Colonic mucosa (tissue), 4 donors: ENCODE measurements at places on chromosomes 6 and 20.

GRCh38 chr6:113562248-113562647, 294.9 kb upstream of the MARCKS start:
- H3K27ac ChIP-seq: no peak overlapping the region
- H3K36me3 ChIP-seq: no peaks in the 10 kb centered on the region
- no peak for DNase-seq
- H3K27me3 ChIP-seq: no peaks in the 10 kb centered on the region
- no peak overlapping the region for H3K4me3 ChIP-seq
- H3K4me1 ChIP-seq: no peaks in the 10 kb centered on the region

DNA sequence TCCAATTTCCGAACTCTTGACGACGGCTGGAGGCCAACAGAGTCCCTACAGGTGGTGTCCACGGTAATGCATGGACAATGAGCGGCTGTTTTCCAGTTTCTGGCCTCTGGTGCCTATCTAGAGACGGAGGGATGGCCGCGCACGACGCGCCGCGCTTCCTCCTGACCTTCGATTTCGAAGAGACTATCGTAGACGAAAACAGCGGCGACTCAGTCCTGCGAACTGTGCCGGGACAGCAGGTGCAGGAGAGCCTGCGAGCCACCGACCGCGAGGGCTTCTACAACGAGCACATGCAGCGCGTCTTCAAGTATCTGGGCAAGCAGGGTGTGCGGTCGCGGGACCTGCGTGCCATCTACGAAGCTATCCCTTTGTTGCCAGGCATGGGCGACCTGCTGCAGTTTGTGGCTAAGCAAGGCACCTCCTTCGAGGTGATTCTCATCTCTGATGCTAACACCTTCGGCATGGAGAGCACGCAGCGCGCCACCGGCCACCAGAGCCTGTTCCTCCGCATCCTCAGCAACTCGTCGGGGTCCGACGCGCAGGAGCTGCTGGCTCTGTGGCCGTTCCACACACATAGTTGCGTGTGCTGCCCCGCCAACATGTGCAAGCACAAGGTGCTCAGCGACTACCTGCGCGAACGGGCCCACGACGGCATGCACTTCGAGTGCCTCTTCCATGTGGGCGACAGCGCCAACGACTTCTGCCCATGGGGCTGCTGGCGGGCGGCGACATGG, 169.4 kb downstream of the CDK19 start:
- H3K27ac ChIP-seq: no peak overlapping the region
- H3K4me3 ChIP-seq: no peak overlapping the region
- H3K36me3 ChIP-seq: no peaks in the 10 kb centered on the region

- no peaks in the 10 kb centered on the region for H3K4me1 ChIP-seq
- no peak overlapping the region for H3K4me3 ChIP-seq
- no peak overlapping the region for H3K27ac ChIP-seq
- H3K36me3 ChIP-seq: no peaks in the 10 kb centered on the region
- DNase-seq: no peak
Observed at GRCh38 chr6:255041-255750, 37.1 kb upstream of the DUSP22 start.

- H3K4me1 ChIP-seq: no peaks in the 10 kb centered on the region
- no peaks in the 10 kb centered on the region for H3K27me3 ChIP-seq
- no peaks in the 10 kb centered on the region for H3K36me3 ChIP-seq
- H3K4me3 ChIP-seq: no peak overlapping the region
- DNase-seq: no peak
Observed at GRCh38 chr6:19535351-19535750, 301.8 kb upstream of the ID4 start.

GRCh38 chr20:33176101-33176500, 8.1 kb downstream of the BPIFA2 start:
- no peaks in the 10 kb centered on the region for H3K36me3 ChIP-seq
- no peaks in the 10 kb centered on the region for H3K4me1 ChIP-seq
- no peak overlapping the region for H3K27ac ChIP-seq
- H3K4me3 ChIP-seq: no peak overlapping the region
- DNase-seq: no peak
- H3K27me3 ChIP-seq: no peaks in the 10 kb centered on the region

DNA sequence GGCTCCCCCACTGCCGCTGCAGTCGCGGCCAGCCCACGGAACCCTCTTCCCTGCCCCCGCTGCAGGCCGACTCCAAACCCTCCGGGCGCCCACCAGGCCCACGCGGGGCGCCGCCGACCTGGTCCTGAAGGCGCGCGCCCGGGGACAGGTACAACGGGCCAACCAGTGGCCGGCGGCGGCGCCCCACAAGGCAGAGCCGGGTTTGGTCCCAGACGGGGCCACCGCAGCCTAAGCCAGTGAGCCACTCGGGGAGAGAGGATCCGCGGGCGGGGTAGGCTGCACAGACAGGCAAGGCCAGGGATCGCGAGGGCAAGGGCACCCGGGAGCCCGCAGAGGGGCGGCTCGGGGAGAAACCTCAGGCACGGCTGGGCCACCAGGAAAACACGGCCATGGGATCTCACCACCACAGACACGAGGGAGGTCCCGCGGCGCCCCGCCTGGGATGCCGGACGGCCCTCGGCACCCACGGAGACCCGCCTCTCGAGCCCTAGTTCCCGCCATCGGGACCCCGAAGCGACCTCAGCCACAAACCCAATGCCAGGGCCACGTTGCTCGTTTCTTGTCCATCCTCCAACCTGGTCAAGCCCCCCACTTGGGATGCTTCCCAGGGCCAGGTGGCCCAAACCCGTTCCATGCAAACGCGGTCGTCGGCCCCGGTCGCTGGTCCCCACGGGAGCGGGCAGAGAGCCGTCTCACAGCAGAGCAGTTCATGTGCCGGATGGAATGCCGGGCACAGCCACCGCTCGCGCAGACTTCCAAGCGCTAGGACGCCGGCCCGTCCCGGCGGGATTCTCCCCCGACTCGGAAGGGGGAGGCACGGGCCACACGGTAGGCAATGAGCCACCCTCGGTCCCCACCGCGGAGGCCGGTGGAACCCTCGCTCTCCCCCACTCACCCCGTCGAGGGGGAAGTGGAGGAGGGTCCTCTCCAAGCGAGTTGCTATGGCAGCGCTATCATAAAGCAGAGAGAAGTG, 1956.6 kb upstream of the DEFB115 start:
- no peaks in the 10 kb centered on the region for H3K4me1 ChIP-seq
- no peaks in the 10 kb centered on the region for H3K36me3 ChIP-seq
- no peak overlapping the region for H3K27ac ChIP-seq
- H3K27me3 ChIP-seq: no peaks in the 10 kb centered on the region
- H3K4me3 ChIP-seq: no peak overlapping the region

DNA sequence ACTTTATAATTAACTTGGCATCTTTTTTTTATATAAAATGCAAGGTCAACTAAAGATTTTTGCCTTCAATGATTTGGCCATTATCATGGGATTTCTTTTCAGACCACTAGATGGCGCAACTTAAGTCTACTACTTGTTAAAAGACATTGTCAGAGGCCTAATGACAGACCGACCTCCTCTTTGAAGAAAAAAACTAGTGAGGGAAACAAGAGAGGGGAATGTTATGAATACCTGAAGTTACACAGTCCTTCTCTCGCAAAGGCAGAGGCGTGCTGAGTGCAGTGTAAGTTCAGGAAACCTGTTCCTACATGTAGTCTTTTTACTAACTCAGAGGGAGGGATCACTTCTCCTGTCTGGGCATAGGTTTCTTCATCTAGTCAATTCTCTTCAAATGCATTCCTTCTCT, 9.3 kb downstream of the TRAPPC3L start:
- DNase-seq: peak; percentile 27
- H3K27ac ChIP-seq: no peak overlapping the region
- H3K4me3 ChIP-seq: no peak overlapping the region
- H3K36me3 ChIP-seq: no peaks in the 10 kb centered on the region
- H3K4me1 ChIP-seq: no peaks in the 10 kb centered on the region

- no peak overlapping the region for H3K27ac ChIP-seq
- DNase-seq: no peak
- no peaks in the 10 kb centered on the region for H3K4me1 ChIP-seq
Observed at GRCh38 chr6:150048099-150048498, 20.8 kb downstream of the ULBP3 start.

GRCh38 chr6:29295181-29295585, 6.3 kb upstream of the OR14J1 start:
- no peaks in the 10 kb centered on the region for H3K4me1 ChIP-seq
- H3K36me3 ChIP-seq: no peaks in the 10 kb centered on the region
- no peaks in the 10 kb centered on the region for H3K27me3 ChIP-seq
- no peak for DNase-seq

GRCh38 chr6:5439749-5440148, 178.4 kb downstream of the FARS2 start:
- no peak for DNase-seq
- H3K4me1 ChIP-seq: no peaks in the 10 kb centered on the region
- no peak overlapping the region for H3K27ac ChIP-seq
- H3K27me3 ChIP-seq: no peaks in the 10 kb centered on the region
- H3K4me3 ChIP-seq: no peak overlapping the region

DNA sequence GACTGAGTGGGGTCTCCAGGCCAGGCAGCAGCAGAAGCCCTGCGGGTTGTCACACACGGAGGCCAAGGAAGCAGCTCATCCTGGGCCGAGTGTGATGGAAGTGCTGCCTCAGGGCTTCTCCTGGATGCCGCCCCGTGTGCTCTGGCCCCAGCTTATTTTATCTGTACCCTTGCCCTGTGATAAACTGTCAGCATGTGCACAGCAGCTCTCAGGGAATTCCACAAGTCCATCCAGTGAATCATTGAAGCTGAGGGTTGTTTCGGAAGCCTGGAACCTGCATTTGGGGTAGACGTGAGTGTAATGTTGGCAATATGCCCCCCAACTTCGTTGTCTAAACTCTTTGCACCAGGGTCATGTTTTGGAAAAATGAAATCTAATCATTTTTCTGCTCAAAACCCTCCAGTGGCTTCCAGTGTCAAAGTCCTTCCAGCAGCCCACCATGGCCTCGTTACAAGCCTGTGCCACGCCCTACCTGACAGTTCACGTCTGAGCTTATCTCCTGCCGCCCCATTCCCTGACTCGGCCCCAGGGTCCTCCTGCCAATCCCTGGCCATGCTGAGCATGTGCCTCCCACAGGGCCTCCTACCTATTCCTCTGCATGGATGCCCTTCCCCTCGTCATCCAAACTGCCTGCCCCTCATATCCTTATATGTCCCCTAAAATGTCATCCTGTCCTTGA, 168.1 kb upstream of the THBS2 start:
- no peak for DNase-seq
- H3K4me1 ChIP-seq: no peaks in the 10 kb centered on the region
- H3K27me3 ChIP-seq: no peaks in the 10 kb centered on the region
- H3K27ac ChIP-seq: no peak overlapping the region
- no peak overlapping the region for H3K4me3 ChIP-seq

DNA sequence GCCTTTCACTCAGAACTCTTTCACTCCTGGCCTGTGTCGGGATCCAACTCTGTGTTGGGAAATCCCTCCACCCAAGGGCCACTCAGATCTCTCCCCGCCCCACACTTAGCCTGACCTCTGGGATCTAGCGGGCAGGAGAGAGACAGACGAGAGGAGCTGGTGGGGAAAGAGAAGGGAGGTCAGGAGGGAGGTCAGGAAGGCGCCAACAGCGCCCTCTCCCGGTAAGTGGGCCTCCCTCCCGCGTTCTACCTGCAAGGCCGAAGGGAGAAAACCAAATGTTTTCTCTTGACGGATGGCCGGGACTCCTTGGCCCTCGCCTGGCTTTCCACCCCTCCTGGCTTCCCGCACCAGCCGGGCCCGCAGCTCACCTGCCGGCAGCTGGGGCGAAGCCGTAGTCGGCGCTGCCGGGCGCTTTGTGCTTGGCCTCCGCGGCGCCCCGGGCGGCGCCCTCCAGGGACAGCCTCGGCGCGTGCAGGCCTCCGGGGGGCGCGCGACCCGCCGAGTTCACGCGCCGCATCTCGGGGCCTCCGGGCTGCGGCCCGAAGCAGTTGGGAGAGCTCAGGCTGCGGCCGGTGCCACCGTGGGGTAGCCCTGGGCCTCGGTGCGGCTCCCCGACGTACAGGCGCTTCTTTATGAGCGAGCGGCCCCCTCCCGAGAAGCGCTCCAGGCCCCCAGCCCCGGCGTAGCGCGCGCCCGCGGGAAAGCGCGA, 38.2 kb downstream of the C6orf132 start:
- peak overlapping the region; percentile 34 for H3K27ac ChIP-seq
- H3K4me1 ChIP-seq: peaks cover 13% of the 10 kb centered on the region
- peak; percentile 59 for DNase-seq
- no peaks in the 10 kb centered on the region for H3K27me3 ChIP-seq

DNA sequence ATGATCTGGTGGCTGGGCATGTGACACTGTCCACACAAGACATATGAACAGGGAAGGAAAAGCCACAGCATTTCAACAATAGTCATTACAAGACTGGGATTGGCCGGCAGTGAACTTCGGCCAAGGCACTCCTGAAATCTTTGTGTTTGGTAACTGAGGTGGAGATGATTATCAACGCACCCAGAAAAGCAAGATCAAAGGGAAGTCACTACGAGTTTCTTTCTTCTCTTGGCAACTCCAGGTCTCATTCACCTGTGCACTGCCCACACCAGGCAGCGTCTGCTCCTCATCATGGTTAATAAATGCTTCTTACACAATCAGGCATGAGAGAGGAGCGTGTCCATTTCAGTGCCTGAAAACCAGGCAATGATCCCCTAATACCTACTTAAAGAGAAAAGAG, 20.5 kb upstream of the FOXC1 start:
- H3K36me3 ChIP-seq: no peaks in the 10 kb centered on the region
- H3K27me3 ChIP-seq: peaks cover 4% of the 10 kb centered on the region
- DNase-seq: peak; percentile 62
- no peaks in the 10 kb centered on the region for H3K4me1 ChIP-seq

- H3K27me3 ChIP-seq: no peaks in the 10 kb centered on the region
- no peak overlapping the region for H3K4me3 ChIP-seq
- H3K36me3 ChIP-seq: no peaks in the 10 kb centered on the region
- DNase-seq: no peak
- no peaks in the 10 kb centered on the region for H3K4me1 ChIP-seq
- no peak overlapping the region for H3K27ac ChIP-seq
Observed at GRCh38 chr20:46695892-46696291, 6.6 kb upstream of the TP53RK start.

- DNase-seq: no peak
- H3K27me3 ChIP-seq: no peaks in the 10 kb centered on the region
Observed at GRCh38 chr6:168385858-168386735, 54.9 kb upstream of the SMOC2 start.

DNA sequence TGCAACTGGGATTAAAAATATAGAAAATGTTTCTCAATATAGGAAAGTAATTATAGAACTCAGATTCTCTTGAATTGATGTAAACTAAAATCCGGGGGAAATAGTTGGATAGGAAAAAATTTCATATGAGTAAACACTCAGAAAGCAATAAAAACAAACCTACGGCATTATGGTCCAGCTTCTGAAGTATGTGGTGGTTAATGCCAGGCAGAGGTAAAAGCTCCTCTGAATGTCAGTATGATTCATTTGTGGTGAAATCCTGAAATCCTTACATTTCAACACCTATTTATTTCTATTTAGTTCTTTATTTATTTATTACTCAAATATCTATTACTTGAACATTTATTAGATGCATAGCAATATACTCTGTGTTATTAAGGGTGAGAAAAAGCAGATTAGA, 145.1 kb downstream of the RIMS1 start:
- no peak for DNase-seq
- no peaks in the 10 kb centered on the region for H3K4me1 ChIP-seq
- no peaks in the 10 kb centered on the region for H3K27me3 ChIP-seq
- no peak overlapping the region for H3K27ac ChIP-seq

GRCh38 chr6:30184417-30185031, 21.2 kb downstream of the TRIM15 start:
- DNase-seq: no peak
- H3K4me3 ChIP-seq: no peak overlapping the region
- no peaks in the 10 kb centered on the region for H3K27me3 ChIP-seq
- H3K36me3 ChIP-seq: no peaks in the 10 kb centered on the region
- no peak overlapping the region for H3K27ac ChIP-seq
